ENCODE measurements at places on chromosomes 3 and 15. TPM values are rescaled to one million over a fixed set of nuclear protein-coding genes. Genes with fewer than 3 reads are reported as not detected.

- DNase-seq: peak; percentile 12
- peaks cover 18% of the 10 kb centered on the region for H3K4me1 ChIP-seq
- peak within 1 kb of the TSS; percentile 25 for H3K27ac ChIP-seq
Measured at GRCh38 chr15:22980189-22981050, at the start of gene CYFIP1. CYFIP1 (minus strand) TSS chr15:22980368; CDS start chr15:22947285, 33,083 bp downstream.

GRCh38 chr3:129718201-129718600, 111.7 kb upstream of the PLXND1 start:
- no peak for DNase-seq
- H3K27me3 ChIP-seq: no peaks in the 10 kb centered on the region
- no peak overlapping the region for H3K4me3 ChIP-seq
- no peaks in the 10 kb centered on the region for H3K36me3 ChIP-seq
- no peaks in the 10 kb centered on the region for H3K4me1 ChIP-seq

The SEMA3G gene
- total RNA-seq: not detected

- H3K36me3 ChIP-seq: peaks cover under 1% of the 10 kb centered on the region
- H3K4me3 ChIP-seq: no peak overlapping the region
- H3K27ac ChIP-seq: peak overlapping the region; percentile 31
Measured at GRCh38 chr3:141305436-141305835, 62.9 kb upstream of the ZBTB38 start.

- no peak for DNase-seq
- H3K36me3 ChIP-seq: no peaks in the 10 kb centered on the region
- H3K27ac ChIP-seq: no peak overlapping the region
- H3K4me3 ChIP-seq: no peak overlapping the region
Measured at GRCh38 chr15:100806157-100806556, 73.5 kb upstream of the ALDH1A3 start.

The CFAP100 gene
- not detected for total RNA-seq

The GATM gene
- total RNA-seq: 1.6 TPM

The ZIC4 gene
- not detected for total RNA-seq

- no peaks in the 10 kb centered on the region for H3K4me1 ChIP-seq
- H3K27me3 ChIP-seq: no peaks in the 10 kb centered on the region
- no peak overlapping the region for H3K27ac ChIP-seq
- no peak overlapping the region for H3K4me3 ChIP-seq
- no peaks in the 10 kb centered on the region for H3K36me3 ChIP-seq
Measured at GRCh38 chr3:122774564-122774963, 19.1 kb downstream of the HSPBAP1 start.

GRCh38 chr3:37814547-37814946, 47.1 kb upstream of the CTDSPL start:
- no peaks in the 10 kb centered on the region for H3K4me1 ChIP-seq
- H3K4me3 ChIP-seq: no peak overlapping the region
- no peak for DNase-seq

GRCh38 chr3:187689984-187690383, 12.4 kb downstream of the RTP2 start:
- H3K4me1 ChIP-seq: no peaks in the 10 kb centered on the region
- H3K4me3 ChIP-seq: no peak overlapping the region
- DNase-seq: no peak
- H3K36me3 ChIP-seq: no peaks in the 10 kb centered on the region
- no peak overlapping the region for H3K27ac ChIP-seq

GRCh38 chr3:117130222-117130621, 420.6 kb downstream of the TUSC7 start:
- no peaks in the 10 kb centered on the region for H3K4me1 ChIP-seq
- DNase-seq: no peak
- H3K36me3 ChIP-seq: no peaks in the 10 kb centered on the region

DNA sequence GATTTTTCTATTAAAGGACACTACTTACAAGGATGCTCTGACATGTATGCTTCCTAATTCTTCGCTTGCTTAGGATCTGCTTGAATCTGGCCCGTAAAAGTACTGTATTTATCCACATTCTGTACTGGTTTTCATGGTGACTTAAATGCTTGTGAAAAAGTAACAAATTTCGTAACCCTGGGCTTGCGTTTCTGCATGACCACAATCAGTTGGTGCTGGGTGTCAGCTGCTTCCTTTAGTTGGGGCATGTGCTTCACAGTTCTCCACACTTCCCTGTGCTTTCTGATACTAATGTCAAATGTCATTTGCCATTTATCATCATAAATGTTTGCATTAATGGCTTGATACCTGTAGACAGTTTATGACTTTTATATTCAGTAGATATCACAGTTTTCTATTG, 218.4 kb upstream of the MLF1 start:
- no peaks in the 10 kb centered on the region for H3K27me3 ChIP-seq
- H3K4me1 ChIP-seq: peaks cover 1% of the 10 kb centered on the region
- H3K27ac ChIP-seq: no peak overlapping the region
- H3K4me3 ChIP-seq: no peak overlapping the region

The LRRC31 gene
- total RNA-seq: not detected
